ENCODE measurements at places on chromosomes 11 and 22.

DNA sequence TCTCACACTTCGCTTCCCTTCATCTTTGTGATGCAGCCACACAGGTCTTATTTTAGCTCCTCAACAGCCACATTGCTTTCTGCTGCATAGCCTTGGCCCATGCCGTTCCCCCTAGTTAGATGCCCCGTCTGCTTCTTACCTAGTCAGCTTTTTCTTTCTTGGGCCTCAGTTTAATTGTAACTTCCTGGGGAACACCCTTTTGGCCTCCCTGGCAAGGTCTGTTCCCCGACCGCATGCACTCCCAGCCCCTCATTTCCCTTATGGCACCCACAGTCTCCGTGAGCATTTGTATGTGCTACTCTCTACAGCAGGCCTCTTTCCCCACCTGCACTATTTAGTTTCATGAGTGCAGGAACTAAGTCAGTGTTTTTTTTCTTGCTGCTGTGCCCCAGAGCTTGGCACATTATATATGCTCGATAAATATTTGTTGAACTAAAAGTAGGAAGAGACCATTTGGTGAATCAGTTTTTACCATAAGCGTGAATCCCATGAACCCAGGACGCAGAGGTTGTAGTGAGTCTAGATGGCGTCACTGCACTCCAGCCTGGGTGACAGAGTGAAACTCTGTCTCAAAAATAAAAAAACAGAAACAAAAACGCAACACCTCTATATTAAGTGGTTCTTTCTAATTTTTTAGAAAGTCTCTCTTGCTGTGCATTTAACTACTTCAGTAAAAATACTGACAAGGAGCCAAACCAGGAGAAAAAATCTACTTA, 38.5 kb downstream of the TNRC6B start:
- DNase-seq = no peak

GRCh38 chr11:1671658-1672057, 25.3 kb upstream of the KRTAP5-6 start:
- no peak for DNase-seq

GRCh38 chr11:76139314-76139713, 67.0 kb downstream of the WNT11 start:
- no peak for DNase-seq

DNA sequence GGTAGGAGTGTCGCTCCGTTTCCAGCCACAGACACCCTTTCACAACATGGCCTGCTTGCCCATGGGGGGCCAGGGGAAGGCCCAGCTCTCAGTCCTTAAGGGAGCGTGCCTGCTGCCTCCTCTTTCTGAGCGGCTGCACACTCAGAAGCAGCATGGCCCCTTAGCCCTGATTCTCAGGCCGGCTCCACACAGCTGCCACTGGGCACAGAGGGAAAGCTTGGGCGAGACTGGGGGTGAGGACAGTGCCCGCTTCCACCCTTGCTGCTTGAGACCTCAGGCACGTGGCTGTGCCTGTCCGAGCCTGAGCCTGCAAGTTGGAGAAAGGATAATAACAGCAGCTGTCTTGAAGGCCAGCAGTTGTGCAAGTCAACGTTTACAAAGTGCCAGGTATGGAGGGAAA, 416.3 kb downstream of the SHANK2 start:
- no peak for DNase-seq

GRCh38 chr22:32979606-32980005, 78.6 kb downstream of the SYN3 start:
- DNase-seq = no peak

All from stimulated activated CD4-positive, alpha-beta T cell treated with anti-CD3 and anti-CD28 coated beads, TNF-alpha, amount 100 ng/mL, for 48 hours (primary cell).